NCI-H2107 (cell line): ENCODE measurements at places on chromosomes 6 and 20.

- DNase-seq = no peak
Observed at GRCh38 chr6:3540253-3540820, 83.5 kb upstream of the SLC22A23 start.

DNA sequence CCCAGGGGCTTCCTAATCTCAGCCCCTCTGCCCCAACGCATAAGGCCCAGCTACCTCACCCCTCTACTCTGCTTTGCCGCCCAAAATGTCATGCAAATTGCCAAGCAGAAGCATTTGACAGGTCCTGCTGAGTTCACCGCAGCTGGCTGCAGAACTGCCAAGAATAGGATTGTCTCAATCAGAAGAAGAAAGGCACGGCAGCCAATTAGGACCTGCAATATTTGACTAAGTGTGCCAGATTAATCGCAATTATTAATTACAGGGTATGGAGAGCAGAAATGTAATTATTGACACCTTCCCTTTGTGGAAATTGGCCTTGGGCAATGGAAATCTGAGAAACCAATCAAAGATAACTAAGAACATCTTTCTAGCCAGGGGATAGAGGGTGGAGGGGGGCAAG, 318.6 kb downstream of the LRFN2 start:
- DNase-seq = no peak

GRCh38 chr6:153563001-153563400, 431.9 kb upstream of the RGS17 start:
- no peak for DNase-seq

- DNase-seq = no peak
Observed at GRCh38 chr6:99711302-99711701, 104.7 kb downstream of the PRDM13 start.

DNA sequence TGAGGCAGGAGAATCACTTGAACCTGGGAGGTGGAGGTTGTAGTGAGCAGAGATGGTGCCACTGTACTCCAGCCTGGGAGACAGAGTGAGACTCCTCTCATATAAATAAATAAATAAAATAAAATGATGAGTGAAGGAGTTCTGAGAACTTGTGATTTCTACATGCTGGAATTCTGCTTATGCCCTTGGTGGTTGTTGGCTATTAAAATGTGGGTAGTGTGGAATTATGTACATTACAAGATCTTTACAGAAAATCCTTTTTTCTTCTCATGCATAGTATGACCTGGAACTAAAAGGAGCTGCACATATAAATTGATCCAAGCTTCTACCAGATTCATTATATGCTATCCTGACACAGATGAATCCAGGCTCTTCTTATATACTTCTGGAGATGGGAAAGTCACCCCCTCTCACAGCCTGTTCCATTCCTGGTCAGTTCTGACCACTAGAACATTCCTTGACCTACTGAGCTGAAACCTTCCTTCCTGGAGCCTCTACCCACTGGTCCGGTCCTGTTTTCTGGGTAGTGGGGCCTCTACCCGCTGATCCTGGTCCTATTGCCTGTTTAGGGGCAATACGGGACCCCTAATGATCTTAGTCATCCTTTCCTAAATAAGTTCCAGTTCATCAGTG, 37.7 kb upstream of the TAF8 start:
- no peak for DNase-seq

DNA sequence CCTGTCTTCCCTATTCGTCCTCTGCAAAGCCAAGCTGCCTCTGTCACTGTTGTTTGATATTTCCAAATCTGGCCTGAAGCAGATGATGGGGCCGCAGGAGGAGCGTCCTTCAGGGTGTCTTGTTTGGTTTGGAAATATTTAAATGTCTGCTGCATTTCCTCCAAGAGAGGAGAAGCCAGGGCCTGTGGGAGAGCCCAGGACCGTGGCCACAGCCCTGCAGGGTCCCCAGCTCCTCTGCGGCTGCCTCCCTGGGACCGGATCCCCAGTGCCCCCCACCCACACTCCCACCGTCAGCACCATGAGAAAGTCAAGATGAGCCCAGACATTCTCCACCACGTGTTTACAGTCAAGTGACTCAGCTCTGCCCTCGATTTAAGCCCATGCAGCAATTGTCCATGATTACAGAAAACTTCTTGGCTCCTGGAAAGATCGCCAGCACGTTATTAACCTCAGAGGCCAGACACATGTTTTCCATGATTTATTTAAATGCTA, 18.2 kb downstream of the FOXF2 start:
- no peak for DNase-seq

DNA sequence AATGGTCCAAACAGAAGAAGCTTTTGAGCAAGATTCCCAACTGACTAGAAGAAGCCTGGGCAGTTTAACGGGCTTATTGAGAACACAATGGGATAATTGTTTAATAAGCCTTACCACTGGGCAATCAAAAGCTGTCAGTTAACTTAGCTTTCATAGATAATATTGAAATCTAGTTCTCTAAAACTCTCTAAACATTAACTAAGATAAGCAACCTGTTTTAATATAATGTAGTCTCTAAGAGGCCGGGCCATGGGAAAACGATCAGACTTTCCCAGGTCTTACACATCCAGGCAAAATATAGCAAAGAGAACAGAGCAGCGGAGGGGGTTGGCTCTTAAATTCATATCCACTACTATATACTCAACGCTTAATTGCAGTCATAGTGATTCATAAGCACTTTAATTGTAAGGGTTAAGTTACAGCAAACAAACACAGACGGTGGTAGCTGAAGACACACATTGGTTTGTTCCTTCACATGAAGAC, 128.0 kb upstream of the FAM83B start:
- no peak for DNase-seq

GRCh38 chr6:170125456-170126300, 165.2 kb downstream of the DLL1 start:
- no peak for DNase-seq

DNA sequence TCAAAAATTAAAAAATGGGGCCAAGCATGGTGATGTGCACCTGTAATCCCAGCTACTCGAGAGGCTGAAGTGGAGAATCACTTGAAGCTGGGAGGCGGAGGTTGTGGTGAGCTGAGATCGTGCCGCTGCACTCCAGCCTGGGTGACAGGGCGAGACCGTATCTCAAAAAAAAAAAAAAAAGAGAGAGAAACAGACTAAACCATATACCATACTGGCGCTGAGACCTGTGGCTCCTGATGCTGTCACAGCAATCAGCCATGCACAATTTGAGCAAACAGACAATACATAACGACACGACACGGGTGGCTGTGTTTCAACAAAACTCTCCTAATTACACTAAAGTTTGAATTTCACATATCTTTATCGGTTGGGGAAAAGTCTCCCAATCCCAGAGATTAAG, 14.9 kb upstream of the CBFA2T2 start:
- DNase-seq = no peak

DNA sequence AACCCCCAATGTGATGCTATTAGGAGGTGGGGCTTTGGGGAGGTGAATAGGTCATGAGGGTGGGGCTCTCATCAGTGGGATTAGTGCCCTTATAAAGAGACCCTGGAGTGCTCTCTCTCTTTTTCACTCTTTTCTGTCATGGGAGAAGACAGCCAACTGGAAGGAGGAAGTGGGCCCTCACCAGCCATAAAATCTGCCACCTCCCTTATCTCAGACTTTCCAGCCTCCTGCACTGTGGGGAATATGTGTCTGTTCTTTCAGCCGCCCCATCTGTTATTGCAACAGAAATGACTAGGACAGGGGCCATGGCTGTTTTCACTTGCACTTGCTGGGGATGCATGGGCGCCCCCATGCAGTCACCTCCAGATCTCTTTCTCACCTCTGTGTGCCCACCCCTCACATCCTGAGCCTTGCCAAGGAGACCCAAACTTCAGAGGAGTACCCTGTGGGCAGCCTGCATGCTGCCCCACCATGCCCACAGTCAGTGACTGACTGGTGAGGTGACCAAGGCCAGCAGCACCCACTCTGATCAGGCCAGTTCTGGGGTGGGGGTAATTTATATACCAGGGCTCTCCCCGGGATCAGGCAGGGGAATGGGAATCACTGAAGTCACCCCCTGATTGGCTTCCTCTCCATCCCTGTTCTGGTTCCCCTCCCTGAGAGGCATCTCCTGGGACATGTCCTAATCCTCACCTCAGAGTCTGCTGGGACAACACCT, 118.4 kb downstream of the ANKRD60 start:
- no peak for DNase-seq

- no peak for DNase-seq
Observed at GRCh38 chr6:170010665-170011203, 259.3 kb downstream of the ERMARD start.

GRCh38 chr20:43958626-43959025, 44.0 kb downstream of the TOX2 start:
- no peak for DNase-seq
